Myometrial cell (primary cell): ENCODE measurements at places on chromosomes 4 and X. TPM values are rescaled to one million over a fixed set of nuclear protein-coding genes. Genes with fewer than 3 reads are reported as not detected.

The NEUROG2 gene
- total RNA-seq: not detected in 2 replicates

The DCAF8L2 gene
- not detected in 2 replicates for total RNA-seq

The GBA3 gene
- not detected in 2 replicates for total RNA-seq

The GPRIN3 gene
- under 0.01 and 0.35 TPM in 2 replicates for total RNA-seq

The SLITRK4 gene
- total RNA-seq: not detected in 2 replicates

The SOX3 gene
- total RNA-seq: not detected in 2 replicates

The GC gene
- not detected in 2 replicates for total RNA-seq

The P2RY10 gene
- not detected in 2 replicates for total RNA-seq

The SPANXN3 gene
- total RNA-seq: not detected in 2 replicates

The CXorf38 gene
- 19.0 and 21.3 TPM in 2 replicates for total RNA-seq

The ITM2A gene
- total RNA-seq: not detected in 2 replicates

The SSX2B gene
- total RNA-seq: not detected in 2 replicates

The YTHDC1 gene
- 27.7 and 31.4 TPM in 2 replicates for total RNA-seq

The SPARCL1 gene
- not detected in 2 replicates for total RNA-seq

The COL25A1 gene
- total RNA-seq: not detected in 2 replicates

The MGARP gene
- total RNA-seq: 15.4 and 17.6 TPM in 2 replicates

The HSD17B13 gene
- total RNA-seq: under 0.01 and 1.1 TPM in 2 replicates

The TMEM47 gene
- 18.3 and 20.2 TPM in 2 replicates for total RNA-seq

The POU3F4 gene
- not detected in 2 replicates for total RNA-seq

The CCDC110 gene
- total RNA-seq: 0.58 and 0.71 TPM in 2 replicates
